SK-N-MC (cell line): ENCODE measurements at places on chromosomes 16 and 17.

GRCh38 chr16:51818342-51818944 lies 667.4 kb upstream of the SALL1 start:
- no peak for DNase-seq

- no peak for DNase-seq
These were observed at the start of gene MT1F for GRCh38 chr16:56657555-56658326. TSS of gene MT1F (plus strand) at chr16:56657959. CDS start at chr16:56658059, 100 bp downstream.

- no peak for DNase-seq
These were observed 9.4 kb upstream of the CMTM4 start for GRCh38 chr16:66705790-66706505.

- no peak for DNase-seq
These were observed 34.0 kb downstream of the DGKE start for GRCh38 chr17:56867948-56868376.

GRCh38 chr17:74190807-74191406 lies 12.6 kb upstream of the RPL38 start:
- DNase-seq: no peak

DNA sequence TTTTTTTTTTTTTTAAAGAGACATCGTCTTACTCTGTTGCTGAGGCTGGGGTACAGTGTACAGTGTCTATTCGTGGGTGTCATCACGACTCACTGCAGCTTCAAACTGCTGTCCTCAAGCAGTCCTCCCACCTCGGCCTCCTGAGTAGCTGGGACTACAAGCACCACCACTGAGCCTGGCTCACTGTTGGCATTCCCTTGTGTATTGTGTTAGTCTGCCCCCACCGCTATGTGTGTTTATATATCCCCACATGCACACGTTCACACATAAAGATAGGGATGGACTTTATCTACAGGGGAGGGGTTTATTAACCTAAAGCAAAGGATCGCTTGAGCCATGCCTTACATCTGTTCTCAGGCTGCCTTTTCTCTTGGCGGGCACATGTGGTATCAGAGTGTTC lies 63.8 kb downstream of the SEC14L1 start:
- DNase-seq: no peak

DNA sequence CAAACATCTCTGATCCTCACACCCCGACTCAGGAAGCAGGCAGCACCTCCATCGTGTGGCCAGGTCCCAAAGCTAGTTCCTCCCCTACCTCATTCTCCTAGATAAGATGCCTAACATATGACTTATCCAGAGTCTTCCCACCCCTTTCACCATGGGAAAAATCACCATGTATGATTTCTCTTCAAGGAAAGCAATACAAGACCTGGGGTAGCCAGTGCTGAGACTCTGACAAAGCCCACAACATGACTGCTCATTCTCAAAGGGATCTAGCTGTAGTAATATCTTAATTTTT lies 45.1 kb downstream of the CMTM4 start:
- no peak for DNase-seq

GRCh38 chr16:50692999-50693781 lies at the start of gene NOD2:
TSS of gene NOD2 (plus strand) at chr16:50693606. CDS start at chr16:50699496, 5,890 bp downstream.
- no peak for DNase-seq

GRCh38 chr17:38498353-38498752 lies 70.1 kb downstream of the ARHGAP23 start:
- no peak for DNase-seq

- no peak for DNase-seq
These were observed 290.0 kb upstream of the TNRC6C start for GRCh38 chr17:77668518-77668917.

DNA sequence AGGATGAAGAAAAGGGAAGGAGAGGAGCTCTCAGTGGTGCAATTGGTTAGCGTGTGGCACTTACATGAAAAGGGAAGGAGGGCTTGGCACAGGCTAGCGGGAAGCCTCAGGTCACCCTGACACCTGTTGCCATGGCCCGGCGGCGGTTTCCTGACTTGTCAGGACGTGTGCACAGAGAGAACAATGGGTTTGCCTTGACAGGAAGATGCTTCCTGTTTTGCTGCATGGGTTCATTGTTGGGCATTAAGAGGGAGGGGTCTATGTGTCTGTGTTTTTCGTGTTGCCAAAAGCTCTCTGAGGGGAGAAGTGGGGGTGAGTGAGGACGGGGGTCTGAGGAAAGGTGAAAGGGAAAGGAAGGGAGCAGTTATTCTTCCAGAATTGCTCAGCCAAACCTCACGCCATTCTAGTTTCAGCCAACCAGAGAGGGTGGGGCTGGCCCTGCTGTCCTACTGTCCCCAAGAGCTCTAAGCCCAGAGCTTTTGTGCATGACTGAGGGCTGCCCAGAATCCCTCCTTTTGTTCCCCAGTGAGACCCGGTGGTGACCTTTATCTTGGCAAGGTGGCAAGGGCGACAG lies 17.1 kb upstream of the CCR7 start:
- no peak for DNase-seq

DNA sequence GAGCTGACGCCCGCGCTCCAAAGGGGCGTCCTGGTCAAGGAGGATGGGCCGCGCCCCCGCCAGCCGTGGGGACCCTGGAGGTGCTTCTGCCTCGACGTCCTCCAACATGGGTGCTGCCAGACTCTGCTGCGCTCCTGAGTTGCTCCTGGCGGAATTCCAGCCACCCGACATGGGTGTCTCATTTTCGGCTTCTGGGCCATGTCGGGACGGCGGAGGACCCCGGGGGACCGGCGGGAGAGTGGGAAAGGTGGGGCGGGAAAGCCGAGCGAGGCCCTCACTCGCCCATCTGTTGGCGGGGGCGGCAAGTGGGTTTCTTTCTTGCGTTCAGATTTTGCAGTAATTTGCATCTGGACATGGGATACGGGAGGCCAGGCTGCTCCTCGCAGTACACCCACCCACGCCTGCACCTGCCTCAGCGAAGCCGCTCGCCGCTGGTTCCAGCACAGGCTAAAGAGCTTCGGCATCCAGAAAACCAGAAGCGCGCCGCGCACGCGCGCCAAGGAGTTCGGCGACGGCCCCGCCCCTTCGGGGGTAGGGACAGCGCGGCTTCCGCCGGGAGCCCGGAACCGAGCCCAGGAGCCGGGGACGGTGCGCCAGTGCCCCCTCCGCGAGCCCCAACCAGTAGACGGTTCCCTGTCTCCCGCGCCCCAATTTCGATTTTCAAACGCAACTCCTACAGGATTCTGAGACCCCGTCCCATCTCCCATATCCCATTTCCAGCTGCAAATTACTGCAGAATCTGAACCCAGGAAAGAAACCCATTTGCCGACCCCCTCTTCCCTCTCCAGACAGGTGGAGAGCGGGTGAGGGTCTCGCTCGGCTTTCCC lies at the start of gene ARMC7:
TSS of gene ARMC7 (plus strand) at position 563 of the 827 bp plus-strand sequence. CDS start 320 bp downstream, outside the sequence.
- no peak for DNase-seq

- DNase-seq: no peak
These were observed at the start of gene PLEKHH3 for GRCh38 chr17:42676424-42677011. TSS of gene PLEKHH3 (minus strand) at chr17:42676994. CDS start at chr17:42676563, 431 bp downstream.

GRCh38 chr17:9203771-9204425 lies 182.6 kb downstream of the NTN1 start:
- no peak for DNase-seq

DNA sequence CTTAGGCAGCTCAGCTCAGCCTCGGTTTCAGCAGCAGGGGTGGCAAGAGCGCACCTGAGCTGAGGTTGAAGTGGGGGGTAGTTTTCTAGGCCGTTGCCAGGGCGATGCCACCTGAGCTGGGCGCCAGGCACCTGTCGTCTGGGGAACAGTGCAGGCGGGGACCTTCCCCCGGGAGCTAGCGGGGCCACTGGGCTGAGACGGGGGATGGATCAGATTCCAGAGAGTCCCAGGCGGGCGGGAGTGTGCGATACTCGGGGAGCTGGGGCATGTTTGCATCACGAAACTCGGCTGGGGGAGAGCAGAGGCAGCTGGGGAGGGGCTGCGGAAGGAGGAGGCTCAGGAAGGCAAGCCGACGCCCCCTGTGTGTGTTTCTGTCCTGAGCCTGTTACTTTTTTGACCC lies 477 bp upstream of the CLDN9 start:
- DNase-seq: no peak

- no peak for DNase-seq
These were observed 946 bp downstream of the OSGIN1 start for GRCh38 chr16:83953796-83954576.

GRCh38 chr17:41537990-41538389 lies 9.9 kb upstream of the KRT19 start:
- DNase-seq: no peak

GRCh38 chr17:33242375-33243124 lies 50.5 kb downstream of the ASIC2 start:
- no peak for DNase-seq

DNA sequence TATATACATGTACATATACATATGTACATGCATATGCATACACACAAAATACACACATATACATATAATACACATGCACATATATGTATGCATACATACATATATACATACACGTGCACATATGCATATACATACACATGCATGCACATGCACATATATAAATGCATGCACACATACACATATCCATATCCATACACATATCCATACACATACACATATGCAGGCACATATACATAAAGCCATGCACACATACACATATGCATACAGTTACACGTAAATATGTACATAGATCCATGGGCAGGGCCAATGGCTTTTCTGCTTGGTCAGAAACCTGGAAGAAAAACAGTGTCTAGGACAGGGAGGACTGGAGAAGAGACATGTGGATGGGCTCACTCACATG lies 23.9 kb upstream of the USP10 start:
- no peak for DNase-seq

DNA sequence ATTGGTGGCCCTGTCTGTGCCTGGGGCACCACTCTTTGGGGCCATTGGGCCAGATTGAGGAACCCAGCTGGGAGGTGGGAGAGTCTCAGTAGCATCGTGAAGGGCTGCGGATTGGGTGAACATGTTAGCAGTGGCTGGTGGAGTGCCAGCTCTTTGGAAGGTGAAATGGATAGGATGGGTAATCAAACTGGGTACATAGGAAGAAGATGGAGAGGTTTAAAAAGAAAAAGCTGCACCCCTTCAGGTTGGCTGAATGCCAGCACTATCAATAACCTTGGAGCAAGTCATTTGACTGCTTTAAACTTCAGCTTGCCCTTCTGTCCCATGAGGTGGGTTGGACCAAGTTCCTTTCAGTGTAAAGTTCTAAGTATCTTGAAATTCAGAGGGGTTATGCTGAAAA lies 95.0 kb downstream of the RPTOR start:
- no peak for DNase-seq

DNA sequence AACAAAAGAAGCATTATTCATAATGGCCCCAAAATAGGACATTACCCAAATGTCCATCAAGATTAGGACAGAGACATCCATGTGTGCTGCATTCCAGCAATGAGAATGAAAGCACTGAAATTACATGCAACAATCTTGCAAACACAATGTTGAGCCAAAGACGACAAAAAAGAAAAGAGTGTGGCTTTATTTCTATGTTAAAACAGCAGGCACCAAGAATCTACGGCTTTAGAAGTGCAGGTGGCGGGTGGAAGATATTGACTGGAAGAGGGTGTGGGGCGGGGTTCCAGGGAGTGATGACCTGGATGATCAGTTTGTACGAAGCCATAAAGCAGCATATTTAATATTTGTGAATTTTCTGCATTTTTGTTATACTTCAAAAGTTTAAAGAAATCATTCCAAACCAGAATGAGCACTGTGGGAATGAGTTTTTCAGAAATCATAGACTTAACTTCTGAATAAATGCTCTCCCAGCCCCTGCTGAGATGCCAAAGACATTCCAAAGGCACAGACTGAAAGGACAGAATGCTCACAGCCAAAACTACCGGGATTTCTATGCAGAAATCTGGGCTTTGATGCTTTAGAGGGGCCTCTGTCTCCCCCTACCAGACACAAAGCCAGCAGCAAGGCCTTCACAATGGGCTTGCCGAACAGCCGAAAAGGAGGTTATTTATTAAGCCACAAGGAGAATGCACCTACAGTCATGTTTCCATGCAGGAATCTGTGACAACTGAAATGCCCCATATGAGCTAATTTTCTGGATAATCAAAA lies 361.6 kb downstream of the GRIN2A start:
- DNase-seq: no peak

GRCh38 chr16:88748364-88748763 lies 36.7 kb downstream of the PIEZO1 start:
- DNase-seq: no peak

- no peak for DNase-seq
These were observed 16.1 kb downstream of the TLE7 start for GRCh38 chr16:71425746-71426068.

DNA sequence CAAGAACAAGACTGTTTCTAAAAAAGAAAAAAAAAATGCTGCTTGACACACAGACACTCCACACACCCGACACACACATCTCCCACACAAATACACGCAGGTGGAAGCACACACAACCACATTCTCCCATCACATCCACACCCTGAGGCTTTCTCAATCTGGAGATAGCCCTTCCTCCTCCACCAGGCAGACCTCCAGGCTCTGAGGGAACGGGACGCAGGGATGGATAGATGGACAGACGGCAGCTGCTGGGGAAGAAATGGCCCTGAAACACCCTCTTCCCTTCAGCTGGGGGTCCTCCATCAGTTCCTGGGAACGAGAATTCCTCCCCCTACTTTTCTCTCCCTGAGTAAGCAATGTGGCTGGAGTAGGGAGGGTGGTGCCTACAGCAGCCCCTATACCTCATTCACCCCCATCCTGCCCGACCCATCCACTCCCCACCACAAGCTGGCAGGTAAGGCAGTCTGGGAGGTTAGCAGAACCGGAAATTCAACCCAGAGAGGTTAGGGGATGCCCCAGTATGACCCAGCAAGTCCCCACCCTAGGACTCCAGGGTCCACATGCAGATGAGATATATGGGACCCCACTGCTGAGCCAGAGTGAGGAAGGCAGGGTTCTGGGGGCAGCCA lies 4.1 kb upstream of the LITAFD start:
- DNase-seq: no peak

- no peak for DNase-seq
These were observed 29.7 kb downstream of the CUEDC1 start for GRCh38 chr17:57925361-57925990.

GRCh38 chr16:21026846-21027245 lies 123.8 kb downstream of the DNAH3 start:
- no peak for DNase-seq

GRCh38 chr16:85781156-85781555 lies 18.2 kb downstream of the EMC8 start:
- DNase-seq: no peak

DNA sequence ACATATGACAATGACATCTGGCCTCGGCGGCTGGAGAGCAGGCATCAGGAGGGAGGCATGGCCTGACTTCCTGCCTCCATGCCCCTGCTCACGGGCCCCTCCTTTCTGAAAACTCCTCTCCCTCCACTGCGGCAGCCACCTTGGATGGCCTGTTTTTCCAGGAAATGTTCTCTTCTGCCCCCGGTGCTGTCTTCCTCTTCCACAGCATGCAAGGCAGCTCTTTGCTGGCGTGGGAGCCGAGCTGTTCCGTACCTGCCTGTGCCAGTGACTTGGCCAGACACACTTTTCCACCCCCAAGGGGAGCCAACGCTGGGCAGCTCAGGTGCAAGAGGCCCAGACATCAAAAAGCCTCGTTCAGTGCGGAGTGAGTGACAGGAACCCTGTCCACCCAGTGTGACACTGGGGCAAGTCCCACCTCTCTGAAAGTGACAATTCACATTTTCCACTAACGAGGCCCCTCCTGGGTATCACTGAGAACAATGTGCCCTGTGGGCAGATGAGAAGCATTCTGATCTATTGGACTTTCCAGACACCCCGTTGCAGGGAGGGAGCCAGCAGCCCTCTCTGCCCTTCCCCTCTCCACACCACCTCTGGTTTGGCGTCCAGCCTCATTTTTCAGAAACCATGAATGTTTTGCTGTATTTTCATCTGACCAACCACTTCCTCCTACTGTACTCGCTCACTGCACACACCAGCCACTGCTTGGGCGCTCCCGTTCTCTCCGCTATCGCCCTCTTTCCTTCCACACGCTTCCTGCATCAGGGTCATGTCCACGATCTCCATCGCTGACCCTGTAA lies 31.2 kb downstream of the NSMCE1 start:
- DNase-seq: no peak
